ENCODE measurements at places on chromosomes 13 and 19.

DNA sequence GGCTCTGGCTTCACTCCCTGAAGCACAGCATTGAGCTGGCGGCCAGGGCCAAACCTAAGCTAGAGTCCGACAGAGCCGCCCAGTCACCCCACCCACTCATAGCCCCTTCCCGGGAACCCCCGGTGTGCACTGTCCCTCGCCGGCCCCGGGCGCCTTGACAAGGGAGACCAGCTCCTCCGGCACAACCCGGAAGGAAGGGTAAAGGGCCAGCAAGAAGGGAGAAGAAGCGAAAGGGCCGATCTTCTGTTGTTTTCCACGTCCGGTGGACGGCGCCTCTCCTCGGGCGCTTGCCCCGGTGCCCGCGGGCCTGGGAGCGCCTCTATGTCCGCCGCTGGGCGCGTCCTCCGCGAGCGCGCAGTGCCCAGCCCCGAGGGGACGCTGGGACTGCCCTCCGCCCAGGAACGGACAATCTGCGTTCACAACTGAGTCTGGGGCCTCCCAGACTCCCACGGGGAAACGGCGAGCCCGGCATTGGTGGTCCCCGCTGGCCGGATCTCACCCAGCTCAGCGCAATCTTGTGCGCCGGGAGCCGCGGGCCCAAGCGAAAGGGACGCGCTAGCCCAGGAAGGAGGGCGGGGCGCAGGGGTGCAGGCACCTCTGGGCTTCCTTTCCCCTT lies 172.5 kb upstream of the MIR17HG start:
- DNase-seq = no peak

DNA sequence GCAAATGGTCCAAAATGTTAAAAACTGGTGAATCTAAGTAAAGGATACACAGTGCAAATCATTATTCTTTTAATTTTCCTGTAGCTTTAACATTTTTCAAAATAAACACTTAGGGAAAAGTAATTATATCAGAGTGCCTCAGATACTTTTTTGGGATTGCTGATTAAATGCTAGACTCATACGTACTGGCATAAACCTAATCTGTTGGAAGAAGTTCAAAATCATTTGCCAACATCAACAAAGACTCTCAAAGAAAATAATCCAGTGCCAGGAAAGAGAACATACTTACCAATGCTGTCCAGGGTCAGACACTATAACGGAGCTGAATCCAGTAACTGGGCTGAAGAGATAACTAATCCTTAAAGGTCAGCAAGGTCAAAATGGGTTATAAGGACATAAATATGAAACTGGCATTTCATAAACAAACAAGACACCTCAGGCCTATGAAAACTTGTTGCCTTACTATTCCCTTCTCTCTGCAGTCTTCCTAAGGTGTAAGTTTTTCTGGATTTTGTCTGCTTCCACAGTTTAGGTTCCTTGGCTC lies 3.3 kb upstream of the ZNF420 start:
- DNase-seq = no peak

DNA sequence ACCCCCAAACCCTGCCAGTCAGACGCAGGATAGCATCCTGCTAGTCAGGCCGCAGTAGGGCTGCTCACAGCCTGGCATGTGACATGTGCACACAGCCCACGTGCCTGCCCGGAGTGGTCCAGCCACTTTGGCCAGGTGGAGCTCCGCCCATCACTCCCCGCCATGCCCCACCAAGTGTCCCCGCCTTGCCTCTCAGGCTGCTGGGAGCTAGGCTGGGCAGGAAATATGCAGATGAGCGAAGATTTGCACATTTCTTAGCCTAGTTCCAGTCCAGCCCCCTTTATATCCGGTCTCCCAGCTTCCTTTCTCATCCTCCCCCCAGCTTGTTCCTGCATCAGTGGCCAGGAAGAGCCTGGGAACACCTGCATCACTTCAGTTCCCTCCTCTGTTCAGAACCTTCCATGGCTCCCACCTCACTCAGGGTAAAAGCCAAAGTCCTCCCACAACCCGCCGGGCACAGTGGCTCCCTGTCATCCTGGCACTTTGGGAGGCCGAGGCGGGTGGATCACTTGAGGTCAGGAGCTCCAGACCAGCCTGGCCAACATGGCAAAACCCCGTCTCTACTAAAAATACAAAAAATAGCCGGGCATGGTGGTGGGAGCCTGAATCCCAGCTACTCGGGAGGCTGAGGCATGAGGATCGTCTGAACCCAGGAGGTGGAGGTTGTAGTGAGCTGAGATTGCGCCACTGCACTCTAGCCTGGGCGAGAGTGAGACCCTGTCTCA lies 2.3 kb upstream of the DOCK6 start:
- no peak for DNase-seq

DNA sequence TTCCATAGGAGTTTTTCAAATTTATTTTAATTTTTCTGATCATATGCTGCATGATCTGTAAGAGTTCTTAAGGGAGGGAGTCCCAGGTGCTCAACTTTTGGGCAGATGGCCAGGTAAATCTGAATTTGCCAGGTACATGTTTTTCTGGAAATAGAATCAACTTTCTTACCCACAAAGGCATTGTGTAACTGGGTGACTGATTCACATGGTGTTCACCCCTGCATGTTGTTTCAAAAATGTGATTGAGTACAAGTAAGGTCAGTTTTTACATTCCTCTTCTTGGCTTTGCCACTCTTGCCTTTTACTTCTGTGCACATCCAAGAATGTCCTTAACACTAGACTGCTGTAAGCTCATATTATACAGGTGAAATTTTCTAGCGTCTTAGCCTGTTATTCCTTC lies 30.4 kb downstream of the RB1 start:
- no peak for DNase-seq

DNA sequence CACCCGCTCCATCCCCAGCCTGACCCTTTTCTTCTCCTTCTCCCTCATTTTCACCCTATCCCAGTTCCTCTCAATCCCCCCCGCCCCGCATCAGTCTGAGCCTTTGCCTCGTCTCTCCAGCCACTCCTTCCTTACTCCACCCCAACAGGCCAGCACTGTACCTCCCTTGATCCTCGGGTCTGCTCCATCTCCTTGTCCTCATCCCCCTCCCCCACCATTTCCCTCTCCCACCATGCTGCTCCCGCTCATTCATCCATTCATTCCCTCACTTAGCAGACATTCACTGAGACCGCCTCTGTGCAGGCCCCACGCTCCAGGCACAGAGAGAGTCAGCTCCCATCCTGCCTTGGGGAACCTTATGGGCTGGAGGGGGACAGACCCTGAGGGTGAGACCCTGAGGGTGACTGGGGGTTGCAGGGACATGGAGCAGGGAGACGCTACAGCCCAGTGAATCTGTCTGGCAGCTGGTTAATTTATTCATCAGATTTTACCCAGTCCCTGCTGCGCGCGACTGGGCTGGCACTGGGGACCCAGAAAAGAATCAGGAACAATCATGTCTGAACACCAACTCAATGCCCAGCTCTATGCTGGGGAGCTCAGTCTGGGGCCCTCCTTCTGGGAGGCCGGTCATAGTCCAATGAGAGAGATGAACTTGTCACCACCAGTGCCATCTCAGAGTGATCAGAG lies 881 bp downstream of the ARHGAP33 start:
- no peak for DNase-seq

GRCh38 chr13:97385146-97385545 lies 48.8 kb upstream of the RAP2A start:
- no peak for DNase-seq

DNA sequence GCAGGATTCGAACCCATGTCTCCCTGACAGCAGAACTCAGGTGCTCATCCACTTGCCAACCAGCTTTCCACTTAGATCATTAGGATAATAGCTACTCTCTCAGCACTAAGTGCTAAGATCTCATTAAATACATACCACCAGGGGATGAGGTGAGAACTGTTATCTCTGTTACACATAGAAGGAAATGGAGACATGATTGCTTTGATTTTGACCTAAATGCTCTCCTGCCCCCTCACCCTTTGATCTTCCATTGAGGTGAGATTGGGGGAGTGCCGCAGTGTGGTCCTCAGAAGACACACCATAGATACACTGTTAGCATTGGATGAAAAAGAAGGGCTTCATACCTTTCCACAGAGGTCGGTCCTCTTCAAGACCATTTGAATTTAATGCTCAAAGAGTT lies 38.9 kb upstream of the NPAS1 start:
- no peak for DNase-seq

DNA sequence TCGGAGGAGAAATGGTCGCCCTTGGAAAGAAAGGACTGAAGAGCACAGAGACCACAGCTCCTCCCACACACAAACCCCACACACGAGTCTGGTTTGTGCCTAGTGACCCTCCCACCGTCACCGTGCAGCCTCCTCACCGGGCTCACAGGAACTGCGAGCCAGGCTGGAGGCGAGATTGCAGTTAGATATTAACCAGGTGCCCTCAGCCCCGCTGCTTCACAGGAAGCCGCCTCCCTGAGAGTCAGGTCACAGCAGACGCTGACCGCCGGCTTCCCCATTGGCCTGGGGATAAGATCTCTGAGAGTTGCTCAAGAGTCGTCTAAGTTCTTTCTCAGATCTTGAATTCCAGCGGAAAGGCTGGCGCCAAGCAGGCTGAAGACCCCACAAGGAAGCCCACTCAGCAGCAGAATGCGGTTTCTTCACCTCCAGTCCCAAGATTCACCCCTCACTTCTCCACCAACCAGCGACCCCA lies 870 bp downstream of the ZNF44 start:
- DNase-seq = peak; percentile 72

DNA sequence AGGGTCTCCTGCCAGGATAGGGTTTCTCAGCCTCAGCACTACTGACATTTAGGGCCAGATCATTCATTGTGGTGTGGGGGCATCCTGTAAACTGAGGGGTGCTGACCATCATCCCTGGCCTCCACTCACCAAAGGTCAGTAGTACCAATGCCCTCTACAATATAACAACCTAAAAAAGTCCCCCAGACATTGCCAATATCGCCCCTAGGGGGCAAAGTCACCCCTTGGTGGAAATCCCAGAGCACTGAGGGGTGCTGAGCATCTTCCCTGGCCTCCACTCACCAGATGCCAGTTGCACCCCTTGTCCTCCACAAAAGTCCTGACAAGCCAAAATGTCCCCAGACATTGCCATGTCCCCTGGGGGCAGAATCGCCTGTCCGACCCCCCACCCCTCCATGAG lies 21.6 kb downstream of the CPAMD8 start:
- no peak for DNase-seq

GRCh38 chr13:32205431-32206096 lies 109.6 kb downstream of the ZAR1L start:
- DNase-seq = no peak

GRCh38 chr13:100811928-100812327 lies 137.3 kb upstream of the TMTC4 start:
- DNase-seq = no peak

DNA sequence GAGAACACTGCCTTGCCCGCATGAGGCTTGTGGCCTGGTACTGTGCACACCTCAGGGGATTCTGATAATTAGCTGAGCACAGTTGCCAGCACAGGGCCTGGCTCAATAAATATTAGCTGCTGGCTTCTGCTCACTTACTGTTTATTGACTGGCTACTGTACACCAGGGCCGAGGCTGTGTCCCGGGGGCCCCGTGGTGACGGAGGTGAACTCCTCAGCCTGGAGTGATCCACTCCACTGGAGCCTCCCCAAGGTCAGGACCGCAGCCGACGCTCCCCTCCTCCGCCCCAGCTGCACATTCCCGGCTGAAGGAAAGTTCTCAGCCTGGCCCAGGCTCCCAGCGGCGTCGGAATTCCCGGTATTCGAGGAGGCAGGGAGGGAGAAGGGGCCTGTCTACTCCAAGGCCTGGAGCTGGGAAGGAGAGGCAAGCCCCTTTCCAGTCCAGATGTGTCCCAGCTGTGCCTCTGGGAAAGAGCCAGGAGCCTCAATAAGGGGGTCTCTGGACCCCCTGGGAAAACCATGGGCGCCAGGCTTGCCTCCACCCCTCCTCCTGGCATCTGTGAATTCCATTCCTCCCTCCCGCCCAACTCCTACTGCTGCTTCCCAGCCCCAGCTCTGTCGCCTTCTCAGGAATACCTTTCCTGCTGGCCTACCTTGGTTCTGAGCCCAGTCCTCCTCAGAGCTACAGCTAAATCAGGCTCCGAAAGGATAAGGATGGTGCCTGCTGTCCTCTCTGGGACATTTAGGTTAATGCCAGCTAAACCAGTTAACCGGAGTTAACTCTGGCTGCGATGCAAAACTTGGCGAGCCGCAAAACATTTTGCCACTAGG lies 7.3 kb downstream of the RPS16 start:
- no peak for DNase-seq

GRCh38 chr19:15323496-15324235 lies 8.7 kb downstream of the BRD4 start:
- no peak for DNase-seq

GRCh38 chr13:25453850-25454365 lies 82.1 kb downstream of the ATP8A2 start:
- no peak for DNase-seq

DNA sequence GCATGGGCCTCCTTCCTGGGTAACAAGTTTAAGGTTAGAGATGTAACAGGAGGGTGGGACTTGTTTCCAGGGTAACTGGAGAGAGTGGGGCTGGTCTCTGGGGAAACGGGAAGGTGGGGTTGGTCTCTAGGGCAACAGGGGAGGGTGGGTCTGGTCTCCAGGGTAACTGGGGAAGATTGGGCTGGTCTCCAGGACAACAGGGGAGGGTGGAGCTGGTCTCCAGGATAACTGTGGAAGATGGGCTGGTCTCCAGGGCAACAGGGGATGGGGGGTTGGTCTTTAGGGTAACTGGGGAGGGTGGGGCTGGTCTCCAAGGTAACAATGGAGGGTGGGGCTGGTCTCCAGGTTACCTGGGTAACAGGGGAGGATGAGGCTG lies 36.5 kb downstream of the SPTBN4 start:
- DNase-seq = no peak

- DNase-seq = no peak
Observed at GRCh38 chr13:32883474-32883873, 132.7 kb upstream of the KL start.

- peak; percentile 86 for DNase-seq
Observed at GRCh38 chr13:24271601-24272451, 37.6 kb upstream of the C1QTNF9 start.

DNA sequence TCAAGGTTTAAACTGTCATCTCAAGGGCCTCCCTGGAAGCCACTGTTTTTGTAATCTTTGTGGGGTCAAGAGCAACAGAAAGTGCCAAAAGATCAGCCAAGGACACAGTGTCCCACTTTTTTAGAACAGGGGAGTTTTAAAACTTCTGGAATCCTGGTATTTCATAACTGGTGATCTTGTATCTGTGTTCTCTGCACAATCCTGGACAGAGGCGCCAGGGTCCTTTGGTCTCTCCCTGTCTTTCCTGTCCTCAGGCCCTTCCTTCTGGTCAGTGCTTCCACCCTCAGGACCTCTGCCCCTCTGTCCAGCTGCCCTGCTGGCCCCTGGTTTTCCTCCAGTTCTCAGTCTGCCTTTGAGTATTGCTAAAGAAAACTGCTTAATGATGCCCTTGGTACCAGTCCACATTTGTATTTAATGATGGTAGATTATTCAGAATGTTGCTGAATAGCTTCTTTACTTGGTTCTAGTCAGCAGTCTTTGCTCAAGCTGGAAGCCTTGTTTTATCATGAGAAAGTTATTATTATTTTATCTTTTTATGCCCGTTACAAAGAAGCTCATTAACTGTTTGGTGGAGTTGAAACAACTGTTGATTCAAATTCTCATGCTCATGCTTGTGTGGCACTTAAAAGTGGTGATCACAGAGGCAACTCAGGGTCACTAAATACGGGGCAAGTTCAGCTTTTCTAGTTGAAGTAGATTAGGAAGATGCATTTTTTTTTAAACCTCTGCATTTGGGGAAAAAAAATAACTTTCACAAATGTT lies 47.5 kb downstream of the WASF3 start:
- no peak for DNase-seq
